Stimulated activated CD4-positive, alpha-beta T cell treated with anti-CD3 and anti-CD28 coated beads, Interleukin-1b, Interleukin-23, amount 100 ng/mL, for 48 hours (primary cell): ENCODE measurements at places on chromosomes 4 and X.

- DNase-seq: no peak
These were observed 426.6 kb downstream of the MAPK10 start for GRCh38 chr4:85933291-85933640.

GRCh38 chrX:75278991-75279390 lies 5.1 kb downstream of the UPRT start:
- no peak for DNase-seq

DNA sequence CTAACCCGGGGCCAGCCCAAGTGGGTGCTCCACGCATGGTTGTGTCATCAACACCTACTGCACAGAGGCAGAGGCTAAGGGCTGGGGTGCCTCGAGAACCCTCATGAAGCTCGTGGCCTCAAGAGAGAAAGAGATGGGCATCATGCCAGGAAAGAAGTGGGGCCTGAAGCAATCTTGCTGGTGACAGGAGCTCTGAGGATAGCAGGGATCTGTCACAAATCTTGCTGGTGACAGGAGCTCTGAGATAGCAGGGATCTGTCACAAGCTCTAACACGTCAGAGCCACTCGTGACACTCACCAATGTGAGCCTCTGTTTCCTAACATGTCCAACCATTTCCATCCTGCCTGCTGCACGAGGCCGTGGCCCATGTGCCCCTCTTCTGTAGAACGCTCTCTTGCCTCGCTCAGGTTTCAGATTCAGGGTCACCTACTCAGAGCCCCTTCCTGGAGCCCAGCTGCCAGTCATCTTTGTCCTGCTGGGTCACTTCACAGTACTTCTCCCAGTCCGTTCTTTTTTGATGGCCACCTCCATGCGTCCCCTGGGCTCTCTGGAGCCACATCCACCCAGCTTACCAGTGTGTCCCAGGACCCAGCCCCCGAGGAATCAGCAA lies 21.1 kb downstream of the PNMA6E start:
- DNase-seq: no peak

DNA sequence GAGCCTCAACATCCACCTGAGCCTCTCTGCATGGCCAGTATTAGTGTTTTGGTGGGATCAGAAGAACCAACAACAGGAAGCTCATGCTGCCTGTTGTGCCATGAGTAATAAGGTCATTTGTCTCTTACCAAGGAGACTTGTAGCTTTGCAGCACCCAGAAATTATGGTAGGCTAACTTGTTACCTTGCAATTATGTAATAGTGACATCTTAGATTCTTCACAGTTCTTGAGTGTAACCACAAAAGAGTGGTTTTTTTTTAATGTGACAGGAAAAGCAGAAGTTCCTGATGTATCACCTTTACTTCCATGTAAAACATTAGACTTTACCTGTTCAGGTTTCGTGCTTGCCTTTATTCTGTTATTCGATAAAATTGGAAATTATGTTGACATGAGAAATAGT lies 263.9 kb upstream of the CXXC4 start:
- DNase-seq: no peak

- no peak for DNase-seq
These were observed 254.5 kb downstream of the SPRY1 start for GRCh38 chr4:123651066-123651465.

- DNase-seq: no peak
These were observed 9.5 kb downstream of the LGI2 start for GRCh38 chr4:25021216-25021615.

DNA sequence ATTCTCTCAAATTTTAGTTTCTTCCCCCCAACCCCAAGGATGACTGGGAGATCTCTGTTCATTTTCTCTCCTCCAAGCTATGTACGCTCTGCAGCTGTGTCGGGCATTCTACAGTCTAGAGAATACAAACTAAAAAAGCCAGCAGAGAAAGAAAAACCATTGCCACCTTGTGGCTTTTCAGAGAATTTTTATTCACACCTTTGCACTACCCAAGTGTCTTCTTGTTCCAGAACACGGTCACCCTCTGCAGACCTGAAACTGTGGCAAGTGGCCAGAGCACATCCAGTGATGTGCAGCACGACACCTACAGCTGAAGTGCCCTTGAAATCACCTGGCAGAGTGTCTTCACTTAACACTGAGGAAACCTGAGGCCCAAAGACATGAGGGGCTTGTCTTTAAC lies 68.6 kb downstream of the CHST7 start:
- no peak for DNase-seq

DNA sequence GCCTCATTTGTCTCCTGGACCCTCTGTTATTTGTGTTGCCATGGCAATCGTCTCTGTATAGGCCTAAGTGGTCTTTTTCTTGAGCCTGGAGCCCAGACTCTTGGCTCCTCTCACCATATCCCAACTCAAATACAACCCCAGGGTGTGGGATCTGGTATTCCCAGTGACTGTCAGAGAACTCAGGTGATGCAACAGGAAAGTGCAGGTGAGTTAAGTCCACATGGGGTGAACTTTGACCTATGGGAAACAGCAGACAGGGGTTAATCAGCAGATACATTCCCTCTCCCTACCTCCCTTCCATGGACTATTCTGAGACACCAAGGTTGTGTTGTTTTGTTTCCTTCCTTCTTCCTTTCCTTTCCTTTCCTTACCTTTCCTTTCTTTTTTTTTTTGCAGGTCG lies 130.9 kb upstream of the RPS6KA3 start:
- no peak for DNase-seq

- DNase-seq: peak; percentile 24
These were observed 704 bp downstream of the FAM3A start for GRCh38 chrX:154515090-154515965.

DNA sequence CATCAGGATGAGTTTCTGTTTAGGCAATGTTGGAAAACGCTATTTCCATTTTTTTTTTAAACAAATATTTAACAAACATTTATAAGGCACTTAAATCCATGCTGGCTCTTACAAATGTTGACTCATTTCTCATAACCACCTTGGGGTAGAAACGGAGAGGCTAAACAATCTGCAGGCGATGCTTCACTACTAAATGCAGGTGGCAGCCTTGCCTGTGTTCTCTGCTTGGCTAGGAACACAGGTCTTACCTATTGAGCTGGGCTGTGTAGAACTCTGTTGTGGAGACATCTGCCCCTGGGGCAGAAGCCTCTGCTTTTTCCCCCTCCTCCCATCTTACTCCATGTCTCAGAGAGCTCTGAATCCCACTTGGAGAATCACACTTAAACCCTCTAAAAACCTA lies 1.4 kb upstream of the CXCL1 start:
- DNase-seq: no peak

DNA sequence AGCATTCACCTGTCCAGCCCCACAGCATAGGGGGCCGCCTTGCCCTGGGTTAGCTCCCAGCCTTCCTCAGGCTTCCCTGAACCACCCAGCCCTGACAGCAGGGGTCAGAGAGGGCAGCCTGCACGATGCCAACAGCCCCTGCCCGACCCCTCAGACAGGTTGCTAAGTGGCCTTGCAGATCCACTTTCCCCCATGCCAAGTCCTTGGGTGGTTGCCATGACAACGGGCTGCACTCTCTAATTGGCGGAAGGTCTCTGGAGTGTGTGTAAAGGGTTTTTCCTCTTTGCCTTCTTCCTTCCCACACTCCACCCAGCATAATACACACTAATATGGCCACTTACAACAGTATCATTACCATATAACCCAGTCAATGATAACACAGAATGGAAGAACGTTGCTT lies 99.6 kb upstream of the AFAP1 start:
- DNase-seq: no peak

DNA sequence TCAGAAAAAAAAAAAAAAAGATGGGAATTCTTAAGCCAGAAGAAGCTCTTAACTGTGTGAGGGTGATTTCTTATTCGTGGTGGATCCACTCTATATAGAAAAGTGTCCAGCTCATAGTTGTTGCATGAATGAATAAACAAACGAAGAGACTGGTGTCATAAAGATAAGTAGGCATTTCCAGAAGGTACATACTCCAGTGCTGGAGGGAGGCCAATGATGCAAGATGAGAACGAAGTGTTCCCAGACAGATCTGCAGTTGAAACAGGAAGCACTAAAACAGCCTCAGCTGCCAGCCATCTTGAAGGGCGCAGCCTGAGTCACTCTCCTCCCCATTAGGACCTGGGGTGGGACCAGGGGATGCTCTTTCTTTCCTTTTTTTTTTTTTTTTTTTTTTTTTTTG lies 47.4 kb upstream of the HOPX start:
- DNase-seq: no peak

GRCh38 chr4:99593781-99594641 lies 19.4 kb downstream of the MTTP start:
- no peak for DNase-seq

- DNase-seq: no peak
These were observed 1.8 kb downstream of the TLL1 start for GRCh38 chr4:165874791-165875371.

DNA sequence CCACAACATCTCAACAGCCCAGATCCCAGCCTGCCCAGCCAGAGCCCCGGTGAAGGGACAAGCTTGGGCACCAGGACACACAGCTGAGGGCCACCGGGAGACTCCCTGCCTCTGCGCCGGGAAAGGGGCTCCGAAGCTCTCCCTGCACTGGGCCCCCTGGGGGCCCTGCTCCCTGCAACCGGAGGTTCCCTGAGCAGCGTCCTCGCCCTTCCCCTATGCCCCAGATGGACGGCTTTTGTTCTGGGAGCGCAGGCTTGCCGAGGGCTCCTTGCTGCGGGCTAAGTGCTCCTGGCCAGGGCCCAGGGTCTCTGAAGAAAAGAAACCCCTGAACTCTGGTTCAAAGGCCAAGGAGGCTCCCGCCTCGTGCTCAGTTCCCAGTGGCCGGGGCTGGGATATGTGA lies 899 bp upstream of the ZFP92 start:
- DNase-seq: no peak

GRCh38 chrX:139903210-139903609 lies 29.6 kb downstream of the ATP11C start:
- DNase-seq: no peak

DNA sequence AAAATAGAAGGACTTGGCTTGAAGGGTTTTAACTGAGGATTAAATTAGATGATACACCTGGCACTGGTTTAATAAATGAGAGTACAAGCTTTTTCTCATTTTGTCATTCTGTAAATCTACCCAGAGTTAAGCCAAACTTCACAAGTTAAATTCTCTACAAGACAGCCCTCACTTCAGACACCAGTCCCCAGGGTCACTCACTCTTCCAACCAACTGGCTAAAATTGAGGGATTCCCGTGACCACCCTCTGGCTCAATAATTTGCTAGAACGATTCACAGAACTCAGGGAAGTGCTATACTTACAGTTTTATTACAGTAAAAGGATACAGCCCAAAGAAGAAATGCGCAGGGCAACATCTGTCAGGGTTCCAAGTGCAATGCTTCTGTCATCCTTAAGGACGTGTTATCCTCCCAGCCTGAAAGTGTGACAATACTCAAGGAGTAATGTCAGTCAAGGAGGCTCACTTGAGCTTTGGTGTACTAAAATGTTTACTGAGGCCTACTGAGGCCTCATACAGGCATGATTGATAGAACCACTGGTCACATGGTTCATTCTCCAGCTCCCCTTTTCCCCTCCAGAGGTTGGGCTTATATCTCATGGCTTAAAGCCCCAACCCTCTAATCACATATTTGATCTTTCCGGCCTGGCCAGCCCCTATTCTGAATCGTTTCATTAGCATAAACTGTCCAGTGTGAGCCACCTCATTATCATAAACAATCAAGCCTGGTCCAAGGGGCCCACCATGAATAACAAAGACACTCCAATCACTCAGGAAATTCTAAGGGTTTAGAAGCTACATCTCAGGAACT lies 9.6 kb upstream of the TMSB4X start:
- DNase-seq: no peak

- no peak for DNase-seq
These were observed 1372.4 kb downstream of the C4orf33 start for GRCh38 chr4:130468340-130468739.

DNA sequence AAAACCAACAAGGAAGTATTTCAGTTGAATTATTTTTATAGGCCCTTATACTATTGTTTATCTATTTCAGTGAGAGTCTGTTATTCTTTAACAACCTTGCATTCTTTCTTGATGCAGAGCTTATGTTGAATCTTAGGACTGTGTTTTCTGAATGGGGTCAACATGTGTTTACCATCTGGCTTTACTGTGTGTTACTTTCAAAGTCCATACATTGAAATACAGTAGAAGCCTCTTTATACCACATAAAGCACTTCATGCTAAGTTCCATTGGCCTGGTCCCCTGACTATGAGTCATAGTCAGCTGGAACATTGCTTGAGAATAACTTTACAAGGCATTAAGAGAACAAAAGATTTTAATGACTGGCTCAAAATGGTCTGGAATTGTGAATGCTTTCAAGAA lies 152.6 kb downstream of the GASK1B start:
- DNase-seq: no peak

GRCh38 chr4:141019768-141020167 lies 113.5 kb downstream of the RNF150 start:
- no peak for DNase-seq

- DNase-seq: no peak
These were observed 20.8 kb upstream of the TEX13C start for GRCh38 chrX:125298871-125299270.

GRCh38 chr4:169460081-169460480 lies 152.3 kb downstream of the NEK1 start:
- DNase-seq: no peak

GRCh38 chrX:17160975-17161374 lies 214.0 kb upstream of the NHS start:
- DNase-seq: no peak

DNA sequence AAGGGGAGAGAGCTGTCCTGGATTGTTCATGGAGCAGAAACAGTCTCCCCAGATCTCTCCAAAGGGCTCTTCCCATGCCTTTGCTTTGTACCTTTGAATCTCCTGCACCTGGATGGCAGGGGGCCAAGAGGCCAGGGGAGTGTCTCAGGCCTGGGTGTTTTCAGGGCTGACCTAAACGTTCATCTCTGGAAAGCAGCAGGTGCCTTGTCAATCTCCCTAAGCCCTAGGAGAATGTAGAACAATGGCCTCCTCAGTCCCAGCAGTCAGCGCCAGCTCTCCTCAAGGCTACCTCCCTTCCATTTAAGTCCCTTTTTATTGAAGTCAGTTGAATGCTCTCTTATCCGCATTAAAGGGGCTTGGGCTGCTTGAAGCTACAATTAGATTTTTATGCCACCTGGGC lies 31.2 kb upstream of the NSUN7 start:
- DNase-seq: no peak

- DNase-seq: peak; percentile 39
These were observed 4.9 kb upstream of the ZNF81 start for GRCh38 chrX:47831788-47832187.

DNA sequence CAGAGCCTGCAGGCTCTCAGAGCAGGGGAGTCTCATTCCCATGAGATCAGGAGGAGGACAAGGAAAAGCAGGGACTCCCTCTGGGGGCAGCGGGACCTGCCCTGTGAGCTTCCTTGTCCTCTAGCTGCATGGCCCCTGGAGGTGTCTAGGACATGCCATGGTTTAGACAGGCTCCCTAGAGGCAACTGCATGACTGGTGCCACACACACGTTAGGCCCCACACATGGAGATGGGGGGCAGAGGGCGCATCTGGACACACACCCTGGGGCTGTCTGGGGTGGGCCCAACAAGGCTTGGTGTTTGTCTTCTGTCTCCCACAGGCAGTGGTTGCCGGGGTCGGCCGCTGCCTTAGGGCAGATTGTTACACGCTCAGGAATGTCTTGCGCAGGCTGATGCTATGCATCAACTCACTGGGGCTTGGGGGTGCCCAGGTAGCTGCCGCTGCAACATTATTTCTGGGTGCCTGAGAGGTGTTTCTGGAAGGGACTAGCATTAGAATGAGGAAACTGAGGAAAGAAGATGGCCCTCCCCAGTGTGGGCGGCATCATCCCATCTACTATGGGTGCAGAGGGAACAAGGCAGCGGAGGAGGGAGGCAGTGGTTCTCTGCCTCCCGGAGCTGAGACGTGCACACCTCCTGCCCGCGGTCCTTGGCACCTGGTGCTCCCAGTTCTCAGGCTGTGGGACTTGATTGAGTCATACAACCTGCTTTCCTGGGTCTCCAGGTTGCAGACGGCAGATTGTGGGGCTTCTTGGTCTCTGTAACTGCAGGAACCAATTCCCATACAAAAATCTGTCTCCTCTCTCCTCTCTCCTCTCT lies 32.1 kb upstream of the GPR78 start:
- DNase-seq: no peak
